ENCODE measurements at places on chromosomes 2 and 18.

DNA sequence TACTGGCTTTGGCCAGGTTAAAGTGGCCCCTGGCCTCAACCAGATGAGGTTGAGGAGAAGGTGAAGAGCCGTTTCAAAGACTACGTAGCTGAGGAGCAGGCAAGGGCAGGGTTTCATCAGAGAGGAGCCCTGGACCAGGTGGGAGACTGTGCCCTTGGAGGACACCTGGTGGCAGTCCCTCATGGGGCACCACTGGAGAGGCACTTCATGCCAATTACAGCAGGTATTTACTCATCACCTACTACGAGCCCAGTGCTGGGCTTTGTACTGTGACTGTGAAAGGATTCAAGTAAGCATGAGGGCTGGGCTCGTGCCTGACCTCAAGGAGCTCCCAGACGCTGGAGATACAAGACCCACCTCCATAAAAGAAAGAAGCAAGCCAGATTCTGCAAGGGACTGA is 37.6 kb downstream of the SMAD7 start:
- DNase-seq: no peak

DNA sequence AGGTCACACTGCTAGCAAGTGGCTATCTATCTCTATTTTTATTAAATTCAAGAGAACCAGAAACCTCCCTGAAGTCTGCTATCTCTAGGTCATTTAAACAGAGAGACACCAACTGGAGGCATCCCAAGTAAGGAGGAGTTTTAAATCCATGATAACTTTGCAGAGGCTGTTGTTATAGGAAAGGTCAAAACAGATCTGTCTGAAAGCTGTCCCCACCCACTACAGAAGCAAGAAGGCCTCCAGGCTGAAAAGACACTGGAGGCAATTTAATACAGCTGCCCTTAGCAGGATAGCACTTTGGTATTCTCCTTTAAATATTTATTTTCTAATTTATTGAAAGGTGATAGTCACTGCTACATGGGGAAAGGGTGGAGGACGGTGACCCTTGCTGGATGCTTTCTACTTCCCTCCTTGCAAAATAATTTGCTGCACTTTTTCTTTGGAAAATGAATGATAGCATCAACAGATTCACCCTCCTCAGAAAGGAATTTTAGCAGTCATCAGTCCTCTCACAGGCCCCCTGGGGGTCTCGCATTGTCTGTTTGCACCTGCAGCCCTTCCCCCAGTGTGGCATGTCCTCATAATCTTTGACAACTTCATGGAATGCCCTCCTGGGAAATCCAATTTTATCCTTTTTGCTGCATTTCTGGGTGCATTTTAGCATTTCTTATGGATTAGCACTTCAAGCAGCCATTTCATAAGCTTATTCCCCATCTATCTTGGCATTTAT is 429.5 kb upstream of the TNP1 start:
- DNase-seq: no peak

DNA sequence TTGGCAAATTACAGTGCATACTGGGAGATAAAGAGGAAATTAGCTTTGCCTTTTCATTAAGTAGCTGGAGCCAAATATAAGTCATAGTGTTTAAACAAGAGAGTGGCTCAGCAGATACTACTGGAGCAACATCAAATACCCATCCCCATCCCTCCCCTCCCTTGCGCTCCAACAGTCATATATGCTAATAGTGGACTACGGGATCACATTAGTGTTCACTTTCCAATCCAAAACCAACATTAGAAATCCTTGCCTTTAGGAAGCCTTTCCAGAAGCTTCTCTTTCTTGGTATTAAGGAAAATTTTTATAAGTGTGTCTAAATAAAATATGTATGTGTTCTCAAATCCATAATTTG is 1669.3 kb downstream of the SUCLG1 start:
- no peak for DNase-seq

DNA sequence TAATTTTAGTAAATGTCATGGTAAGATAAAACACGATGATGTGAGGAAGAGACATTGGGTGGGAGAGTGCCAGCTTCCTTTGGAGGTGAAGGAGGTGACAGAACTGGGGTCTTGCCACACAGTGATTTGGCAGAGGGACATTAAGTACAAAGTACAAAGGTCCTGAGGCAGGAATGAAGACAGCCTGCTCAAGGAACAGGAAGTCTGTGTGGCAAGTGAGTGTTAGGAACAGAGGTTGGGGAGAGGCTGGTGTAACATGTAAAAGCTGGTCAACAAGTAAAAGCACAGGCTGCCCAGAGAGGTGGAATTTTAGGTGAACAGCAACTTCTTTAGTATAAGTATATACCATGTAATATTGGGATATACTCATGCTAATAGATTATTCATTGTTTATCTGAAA is 73.1 kb downstream of the INPP5D start:
- no peak for DNase-seq

DNA sequence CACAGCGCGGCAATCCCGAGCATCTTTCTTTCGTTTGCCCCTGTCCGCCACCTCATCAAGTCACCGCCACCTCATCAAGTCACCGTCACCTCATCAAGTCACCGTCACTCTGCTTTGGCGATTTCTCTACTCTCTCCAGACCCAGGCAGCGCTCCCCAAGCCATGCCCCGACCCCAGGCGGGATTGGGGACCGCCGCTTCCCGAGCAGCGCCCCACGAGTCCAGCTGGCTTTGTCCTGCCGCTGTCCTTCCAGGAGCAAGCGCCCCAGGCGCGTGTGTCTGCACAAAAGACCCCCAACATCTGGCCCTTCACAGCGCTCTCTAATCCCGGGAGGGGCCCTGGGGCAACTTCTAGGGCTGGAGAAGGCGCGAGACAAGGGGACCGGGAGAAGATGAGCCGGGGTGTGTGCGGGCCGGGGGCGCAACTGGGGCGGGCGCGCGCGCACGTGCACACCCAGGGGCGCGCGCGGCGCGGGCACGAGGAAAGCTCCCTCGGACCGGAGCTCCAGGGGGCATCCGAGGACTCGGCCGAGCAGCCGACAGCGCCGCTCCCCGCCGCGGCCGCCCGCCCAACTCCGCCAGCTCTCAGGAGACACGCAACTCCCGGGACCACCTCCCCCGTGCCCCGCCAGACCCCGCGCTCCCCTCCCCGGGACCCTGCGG is 633 bp upstream of the RNF152 start:
- peak; percentile 65 for DNase-seq

DNA sequence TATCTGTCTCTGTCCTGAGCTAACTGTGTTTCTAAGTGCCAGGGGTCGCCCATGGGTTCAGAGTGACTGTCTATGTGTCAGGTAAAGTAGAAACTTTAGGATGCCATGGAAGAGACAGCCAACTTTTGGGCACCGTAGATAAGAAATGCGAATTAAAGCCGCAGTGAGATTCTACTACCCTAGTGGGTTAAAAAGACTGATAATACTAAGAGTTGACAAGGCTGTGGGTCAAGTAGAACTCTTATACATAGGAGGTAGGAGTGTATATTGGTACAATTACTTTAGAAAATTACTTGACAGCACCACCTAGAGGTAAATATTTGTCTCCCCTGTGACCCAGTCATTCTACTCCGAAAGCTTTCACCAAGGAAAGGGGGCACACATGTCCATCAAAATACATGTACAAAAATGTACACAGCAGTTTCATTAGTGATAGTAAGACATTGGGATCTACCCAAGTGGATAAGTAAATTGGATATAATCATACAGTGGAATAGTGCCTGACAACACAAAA is 371.3 kb downstream of the SLC4A3 start:
- DNase-seq: no peak

DNA sequence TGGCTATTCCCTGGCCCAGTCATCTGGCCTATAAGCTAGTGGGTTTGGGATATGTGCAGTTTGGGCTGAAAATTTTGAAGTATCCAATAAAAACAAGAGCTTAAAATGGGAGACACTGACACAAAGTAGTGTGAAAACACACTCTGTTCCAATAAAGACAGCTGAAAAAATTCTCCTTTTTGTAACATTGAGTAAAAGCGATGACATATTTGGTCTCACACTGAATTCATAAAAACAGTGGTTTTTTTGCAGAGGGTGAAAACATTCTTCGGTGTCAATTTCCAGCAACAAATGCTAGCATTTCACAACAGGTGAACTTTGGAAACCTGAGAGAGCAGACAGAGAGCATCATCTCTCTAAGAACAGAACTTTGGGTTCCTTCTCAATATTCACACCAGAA is 142.2 kb downstream of the OSR1 start:
- DNase-seq: no peak

- no peak for DNase-seq
These were observed 269.9 kb downstream of the MYT1L start for GRCh38 chr2:2061091-2061696.

DNA sequence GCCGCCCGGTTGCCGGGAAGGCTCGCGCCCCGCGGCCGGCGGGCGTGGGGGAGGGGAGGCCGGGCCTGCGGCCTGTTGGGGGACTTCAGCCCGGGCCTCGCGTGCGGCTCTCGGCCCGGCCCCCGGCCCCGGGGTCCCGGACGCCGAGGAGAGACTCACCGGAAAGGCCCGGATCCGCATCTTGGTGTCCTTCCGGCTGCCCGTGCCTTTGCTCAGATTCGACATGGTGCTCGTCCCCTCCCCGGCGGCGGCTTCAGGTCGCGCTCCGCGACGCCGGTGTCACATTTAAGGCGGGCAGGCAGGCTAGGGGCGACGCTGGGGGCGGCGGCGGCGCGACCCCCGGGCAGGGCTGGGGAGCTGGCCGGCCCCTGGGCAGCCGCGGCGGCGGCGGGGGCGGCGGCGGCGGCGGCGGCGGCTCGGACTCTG is 365 bp downstream of the CUL3 start:
- peak; percentile 81 for DNase-seq

GRCh38 chr2:143433251-143433650 is 304.0 kb downstream of the ARHGAP15 start:
- no peak for DNase-seq
